ENCODE measurements at places on chromosomes 4 and X.

GRCh38 chr4:6706173-6706572 lies 3.5 kb downstream of the MRFAP1L1 start:
- DNase-seq, result no peak

DNA sequence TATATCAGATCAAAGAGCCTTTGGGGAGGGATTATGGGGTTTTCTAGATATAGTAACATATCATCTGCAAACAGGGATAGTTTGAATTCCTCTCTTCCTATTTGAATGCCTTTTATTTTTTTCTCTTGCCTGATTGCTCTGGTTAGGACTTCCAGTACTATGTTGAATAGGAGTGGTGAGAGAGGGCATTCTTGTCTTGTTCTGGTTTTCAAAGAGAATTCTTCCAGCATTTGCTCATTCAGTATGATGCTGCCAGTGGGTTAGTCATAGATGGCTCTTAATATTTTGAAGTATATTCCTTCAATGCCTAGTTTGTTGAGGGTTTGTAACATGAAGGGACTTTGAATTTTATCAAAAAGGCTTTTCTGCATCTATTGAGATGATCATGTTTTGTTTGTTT lies 25.6 kb upstream of the ABCB7 start:
- DNase-seq, result no peak

DNA sequence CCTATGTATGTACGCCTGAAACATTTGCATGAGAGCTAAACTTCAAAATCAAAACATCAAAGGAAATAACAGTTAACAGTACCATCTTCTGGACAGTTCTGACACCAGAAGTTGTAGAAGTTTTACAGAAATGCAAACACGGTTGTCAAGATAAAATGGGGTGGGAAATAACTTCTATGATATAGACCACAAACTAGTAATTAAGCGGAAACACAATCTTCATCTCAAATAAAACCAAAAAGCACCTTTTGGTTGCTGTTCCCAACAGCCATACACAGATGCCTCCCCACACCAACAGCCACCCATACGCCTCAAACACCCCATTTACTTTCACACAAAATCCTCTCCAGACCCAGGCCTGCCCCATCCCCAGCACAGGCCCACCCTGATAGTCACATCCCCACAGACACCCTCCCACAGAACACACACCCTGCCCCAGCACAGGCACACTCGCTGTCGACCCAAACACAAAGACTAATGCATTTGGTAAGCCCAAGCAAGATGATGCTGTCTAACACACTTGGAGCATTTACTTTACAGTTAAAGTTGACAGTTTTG lies 64.3 kb downstream of the TAPT1 start:
- DNase-seq, result no peak

DNA sequence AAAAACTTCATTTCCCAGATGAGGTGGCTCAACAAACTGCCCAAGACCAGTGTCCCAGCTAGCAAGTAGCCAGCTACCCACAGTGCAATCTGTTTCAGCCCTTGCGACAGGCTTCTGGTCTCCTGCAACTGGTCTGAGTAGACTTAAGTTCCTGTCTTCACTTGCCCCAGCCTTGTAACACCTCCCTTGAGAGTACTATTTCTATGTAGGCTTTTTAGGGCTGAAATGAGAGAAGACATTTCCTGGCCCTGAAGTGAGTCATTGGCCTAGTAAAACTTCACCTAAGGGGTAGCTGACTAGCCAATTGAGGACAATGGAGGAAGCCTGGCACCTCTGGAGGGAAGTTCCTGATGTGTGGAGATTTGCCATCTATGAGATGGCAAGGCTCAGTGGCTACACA lies 80.1 kb upstream of the STIM2 start:
- DNase-seq, result no peak

All from Panc1 (cell line).